ENCODE measurements at places on chromosomes 3 and 15.

GRCh38 chr3:49013738-49014660 is 4.4 kb downstream of the DALRD3 start:
- peak; percentile 58 for DNase-seq

DNA sequence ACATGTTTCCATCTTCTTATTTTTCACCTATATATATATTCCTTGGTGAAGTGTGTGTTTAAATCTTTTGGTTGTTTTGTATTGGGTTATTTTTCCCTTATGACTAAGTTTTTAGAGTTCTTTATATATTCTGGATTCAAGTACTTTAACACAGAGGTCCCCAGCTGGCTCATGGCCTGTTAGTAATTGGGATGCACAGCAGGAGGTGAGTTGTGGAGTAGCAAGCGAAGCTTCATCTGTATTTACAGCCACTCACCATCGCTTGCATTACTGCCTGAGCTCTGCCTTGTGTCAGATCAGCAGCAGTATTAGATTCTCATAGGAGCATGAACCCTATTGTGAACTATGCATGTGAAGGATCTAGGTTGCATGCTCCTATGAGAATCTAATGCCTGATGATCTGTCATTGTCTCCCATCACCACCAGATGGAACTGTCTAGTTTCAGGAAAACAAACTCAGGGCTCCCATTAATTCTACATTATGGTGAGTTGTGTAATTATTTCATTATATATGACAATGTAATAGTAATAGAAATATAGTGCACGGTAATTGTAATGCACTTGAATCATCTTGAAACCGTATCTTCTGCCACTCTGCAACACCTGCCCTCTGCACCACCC is 151.6 kb downstream of the RSRC1 start:
- DNase-seq, result peak; percentile 28

DNA sequence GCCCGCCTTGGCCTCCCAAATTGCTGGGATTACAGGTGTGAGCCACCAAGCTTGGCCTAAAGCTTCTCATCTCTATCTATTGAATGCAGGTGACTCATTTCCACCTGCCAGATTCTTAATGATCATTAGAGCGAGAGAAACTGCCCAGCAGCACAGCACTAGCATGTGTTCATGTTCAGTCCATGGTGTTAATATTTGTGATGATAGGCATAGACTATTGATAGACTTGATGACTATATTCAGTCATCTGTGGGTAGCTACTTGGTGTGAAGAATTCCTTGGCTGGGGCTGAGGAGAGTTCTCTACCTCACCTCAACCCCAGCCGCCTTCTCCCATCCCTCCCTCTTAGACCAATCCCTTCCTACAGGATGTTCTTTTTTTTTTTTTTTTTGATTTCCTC is 60.0 kb downstream of the ST6GAL1 start:
- no peak for DNase-seq

DNA sequence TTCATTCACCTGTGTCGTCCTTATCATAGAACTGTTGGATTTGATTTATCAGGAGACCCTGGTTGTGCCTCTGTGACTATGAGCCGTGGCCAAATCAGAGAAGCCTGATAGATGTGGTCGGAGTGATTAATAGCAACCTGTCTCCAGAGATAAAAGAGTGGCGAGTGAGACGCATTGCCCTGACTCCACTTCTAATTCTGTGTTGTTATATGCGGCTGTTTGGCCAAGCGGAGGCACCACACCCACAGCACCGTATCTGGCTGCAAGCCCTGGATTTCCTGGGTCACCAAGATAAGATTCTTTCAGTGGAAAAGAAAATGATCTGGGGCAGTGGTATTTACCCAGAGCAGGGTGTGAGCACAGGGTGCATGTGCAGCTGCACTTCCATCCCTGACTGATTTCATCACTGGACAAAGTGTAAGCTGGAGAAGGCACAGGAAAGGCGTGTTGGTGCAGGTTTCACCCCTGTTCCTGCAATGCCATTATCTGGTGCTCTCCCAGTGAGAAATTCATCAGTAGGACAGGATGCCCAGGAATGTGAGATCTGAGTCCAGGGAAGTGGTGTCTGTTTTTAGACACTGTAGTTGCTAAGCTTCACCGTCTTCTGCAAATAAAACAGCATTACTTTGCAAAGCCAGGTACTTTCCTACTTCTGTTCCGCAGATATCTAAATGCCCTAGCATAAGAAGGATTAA is 84.6 kb downstream of the CD47 start:
- peak; percentile 64 for DNase-seq

DNA sequence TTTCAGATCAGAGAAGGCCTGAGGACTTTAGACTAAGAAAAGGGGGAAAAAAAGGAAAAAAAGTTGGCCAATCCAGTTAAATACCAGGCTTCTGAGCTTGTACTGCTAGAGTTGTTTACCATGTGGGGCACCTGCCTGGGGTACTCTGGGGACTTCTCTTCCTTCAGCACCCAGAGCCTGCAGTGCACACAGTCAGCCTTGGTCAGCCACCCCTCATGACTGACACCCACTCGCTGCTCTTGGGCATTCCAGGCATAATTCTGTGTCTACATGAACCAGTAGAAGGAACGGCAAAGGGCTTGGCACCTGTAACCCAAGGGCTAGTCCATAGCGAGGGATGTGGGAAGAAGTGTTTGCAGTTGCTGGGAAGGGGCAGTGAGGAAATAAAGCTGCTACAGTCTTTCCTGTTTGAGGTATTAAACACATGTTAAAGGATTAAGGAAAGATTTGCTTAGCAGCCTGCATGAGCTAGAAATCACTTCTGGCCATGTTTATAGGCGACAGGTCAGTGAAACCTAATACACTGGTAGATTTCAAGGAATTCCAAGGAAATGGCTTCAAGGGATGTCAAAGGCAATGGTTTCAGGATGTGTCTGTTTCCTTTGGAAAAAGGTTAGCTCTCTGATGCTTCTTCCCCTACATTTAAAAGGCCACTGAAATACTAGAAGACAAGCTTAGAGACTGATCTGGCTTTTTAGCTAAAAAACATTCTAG is 232.5 kb downstream of the CHST2 start:
- DNase-seq, result no peak

DNA sequence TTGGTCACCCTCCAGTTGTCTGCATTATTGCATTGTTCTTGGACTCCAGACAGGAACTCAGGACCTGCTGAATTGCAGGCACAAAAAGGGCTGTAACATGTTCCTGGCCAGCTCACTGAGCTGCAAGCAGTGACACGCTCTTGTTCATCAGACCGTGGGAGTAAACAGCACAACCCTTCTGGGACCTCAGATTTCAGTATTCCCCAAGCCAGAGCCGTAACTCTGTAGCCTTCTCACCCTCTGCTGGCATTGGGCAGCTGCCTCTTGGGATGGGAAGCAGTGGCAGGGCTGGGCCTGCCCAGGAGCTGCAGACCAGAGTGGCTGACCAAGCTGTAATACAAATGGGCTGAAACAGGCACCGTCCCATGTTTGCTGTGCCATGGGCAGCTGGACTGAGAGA is 607.1 kb upstream of the BCHE start:
- DNase-seq, result no peak

- no peak for DNase-seq
Measured at GRCh38 chr3:175477651-175478224, 618.6 kb downstream of the NAALADL2 start.

DNA sequence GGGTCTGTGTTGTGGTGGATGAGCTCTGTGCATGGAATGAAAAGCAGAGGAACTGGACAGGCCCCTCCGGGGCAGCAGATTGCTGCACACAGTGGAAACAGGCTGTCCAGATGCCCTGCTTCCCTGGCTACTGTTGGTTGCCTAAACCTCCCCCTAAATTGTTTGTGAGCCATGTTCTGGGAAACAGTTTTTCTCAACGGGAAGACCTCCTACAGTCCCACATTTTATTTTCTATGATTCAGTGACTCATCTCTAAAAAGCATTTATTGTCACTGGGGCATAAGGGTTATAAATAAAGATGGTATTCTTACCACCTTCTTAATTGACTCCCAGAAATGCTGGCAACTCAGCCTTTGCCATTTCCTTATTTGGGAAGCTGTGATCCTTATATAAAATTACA is 20.3 kb upstream of the PTPN9 start:
- no peak for DNase-seq

GRCh38 chr3:48026951-48027908 is 11.0 kb upstream of the MAP4 start:
- DNase-seq, result no peak

- DNase-seq, result no peak
Measured at GRCh38 chr15:73141216-73141900, 89.1 kb downstream of the NEO1 start.

GRCh38 chr3:156317462-156318074 is 197.2 kb downstream of the KCNAB1 start:
- DNase-seq, result peak; percentile 75

DNA sequence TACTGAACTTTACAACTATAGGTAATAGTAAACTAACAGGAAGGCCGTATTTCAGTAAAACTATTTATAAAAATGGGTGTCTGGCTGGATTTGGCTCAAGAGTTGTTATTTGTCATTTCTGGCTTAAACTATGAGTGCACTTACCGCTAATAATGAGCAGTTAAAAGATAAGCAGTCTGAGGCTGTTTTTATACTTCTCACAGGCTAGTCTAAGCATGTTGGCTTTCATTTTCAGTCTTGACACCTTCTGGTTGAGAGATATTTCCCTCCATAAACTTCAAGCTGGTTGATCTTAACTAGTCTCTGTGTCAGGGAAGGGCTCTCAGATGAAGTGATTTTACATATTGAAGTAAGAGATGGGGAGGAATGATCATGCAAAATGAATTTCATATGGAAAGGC is 96.1 kb downstream of the RSRC1 start:
- DNase-seq, result peak; percentile 13

- no peak for DNase-seq
Measured at GRCh38 chr3:118990823-118991560, 43.7 kb downstream of the IGSF11 start.

- DNase-seq, result peak; percentile 69
Measured at GRCh38 chr3:58487140-58487886, 4.6 kb upstream of the KCTD6 start.

DNA sequence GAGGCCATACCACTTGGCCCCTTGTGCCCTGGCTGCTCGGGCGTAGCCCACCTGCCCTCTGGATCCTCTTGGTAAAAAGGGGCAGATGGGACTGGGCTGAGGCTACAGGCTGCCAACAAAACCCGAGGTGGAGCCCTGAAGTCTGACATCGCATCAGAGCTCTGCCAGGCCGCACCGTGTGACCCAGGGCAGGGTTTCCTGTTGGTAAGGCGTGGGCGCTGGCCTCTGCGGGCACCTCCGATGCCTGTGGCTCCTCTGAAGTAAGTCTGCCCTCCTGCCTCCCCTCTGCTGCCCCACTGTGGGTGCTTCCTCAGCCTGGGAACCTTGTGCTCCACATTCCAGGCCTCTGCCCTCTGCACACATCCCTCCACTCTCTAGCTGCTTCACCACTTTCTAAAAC is 8.9 kb downstream of the CHDH start:
- DNase-seq, result no peak

GRCh38 chr15:25892126-25892525 is 29.0 kb upstream of the ATP10A start:
- peak; percentile 15 for DNase-seq

DNA sequence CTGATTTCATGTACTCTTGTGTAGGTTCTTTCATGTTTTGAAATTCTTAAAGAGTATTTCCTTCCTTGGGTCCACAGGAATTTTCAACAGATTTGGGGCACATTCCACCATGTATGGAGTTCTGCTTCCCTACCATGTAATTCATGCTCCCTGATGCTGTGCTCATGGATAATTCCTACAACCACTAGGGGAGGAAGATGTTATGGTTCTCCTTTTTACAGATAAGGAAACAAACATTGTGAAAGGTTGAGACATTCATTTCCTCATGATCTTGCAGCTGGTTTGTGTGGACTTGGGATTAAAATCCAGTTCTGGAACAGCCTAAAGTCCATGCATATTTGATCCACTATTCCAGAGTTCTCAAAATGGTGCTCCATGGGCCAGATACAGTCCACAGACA is 174.9 kb upstream of the FRMD4B start:
- DNase-seq, result no peak

DNA sequence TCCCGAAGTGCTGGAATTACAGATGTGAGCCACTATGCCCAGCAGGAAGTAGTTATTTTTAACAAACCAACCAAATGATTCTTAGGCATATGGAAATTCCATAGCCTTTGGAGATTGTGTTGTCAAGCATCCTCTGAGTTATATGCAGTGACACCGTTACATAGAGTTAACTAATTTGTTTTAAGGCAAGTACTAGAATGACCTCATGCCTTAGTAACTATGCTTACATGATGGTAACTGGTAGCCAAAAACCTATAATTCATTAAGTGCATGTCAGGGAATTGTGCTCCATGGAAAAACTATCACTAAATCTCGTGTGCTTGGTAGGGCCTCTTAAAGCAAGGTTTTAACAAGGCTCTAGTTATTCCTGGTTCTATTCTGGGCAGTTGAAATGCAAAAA is 392.8 kb downstream of the TUSC7 start:
- no peak for DNase-seq

GRCh38 chr3:52834871-52835501 is at the start of gene MUSTN1:
Gene MUSTN1 (minus strand): TSS chr3:52835019. CDS start chr3:52834948, 71 bp downstream.
- peak; percentile 39 for DNase-seq

- DNase-seq, result peak; percentile 57
Measured at GRCh38 chr15:58043192-58043903, 22.2 kb downstream of the ALDH1A2 start.

- DNase-seq, result peak; percentile 61
Measured at GRCh38 chr3:11661052-11661656, 17.4 kb upstream of the VGLL4 start.

DNA sequence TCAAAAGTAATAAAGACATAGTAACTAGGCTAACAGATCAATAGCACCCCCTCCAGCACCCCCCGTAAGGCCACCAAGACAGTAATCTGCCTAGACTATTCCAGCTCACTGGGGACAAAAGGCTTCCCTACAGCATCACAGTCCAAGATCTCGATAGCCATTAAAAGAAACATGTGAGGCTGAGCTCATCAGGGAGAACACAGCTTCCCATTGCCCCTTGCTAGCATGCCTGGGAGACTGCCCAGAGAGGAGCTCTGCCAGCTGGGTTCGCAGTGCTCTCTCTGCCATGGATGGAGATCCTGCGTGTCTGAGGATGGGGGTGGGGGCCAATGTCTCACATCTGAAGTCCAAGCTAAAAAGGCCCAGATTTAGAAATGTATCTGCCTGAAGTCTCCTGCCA is 17.8 kb downstream of the LRIG1 start:
- peak; percentile 44 for DNase-seq

- peak; percentile 72 for DNase-seq
Measured at GRCh38 chr3:129461022-129461421, 21.0 kb downstream of the IFT122 start.

- no peak for DNase-seq
Measured at GRCh38 chr3:196216089-196216564, at the start of gene SLC51A. Gene SLC51A (plus strand): TSS chr3:196216534. CDS start chr3:196216713, 179 bp downstream.

GRCh38 chr3:11690863-11691766 is 47.4 kb upstream of the VGLL4 start:
- DNase-seq, result peak; percentile 50

DNA sequence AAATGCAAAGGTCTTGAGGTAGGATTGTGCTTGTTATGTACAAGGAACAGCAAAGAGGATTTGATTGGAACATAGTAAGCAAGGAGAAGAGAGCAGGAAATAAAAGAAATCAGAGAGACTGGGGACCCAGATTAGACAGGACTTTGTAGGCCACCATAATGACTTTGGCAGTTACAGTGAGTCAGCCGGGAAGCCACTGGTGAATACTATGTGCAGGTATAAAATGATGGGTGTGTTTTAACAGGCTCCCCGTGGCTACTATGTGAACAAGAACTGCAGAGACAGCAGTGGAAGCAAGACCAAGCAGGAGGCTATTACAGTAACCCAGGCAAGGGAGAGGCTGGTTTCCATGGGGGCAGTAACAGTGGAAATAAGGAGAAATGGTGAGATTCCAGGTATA is 55.2 kb downstream of the NPTN start:
- no peak for DNase-seq
